ENCODE measurements at places on chromosomes 6 and 20.

- DNase-seq: no peak
These were observed 115.5 kb downstream of the DOK5 start for GRCh38 chr20:54590856-54591255.

DNA sequence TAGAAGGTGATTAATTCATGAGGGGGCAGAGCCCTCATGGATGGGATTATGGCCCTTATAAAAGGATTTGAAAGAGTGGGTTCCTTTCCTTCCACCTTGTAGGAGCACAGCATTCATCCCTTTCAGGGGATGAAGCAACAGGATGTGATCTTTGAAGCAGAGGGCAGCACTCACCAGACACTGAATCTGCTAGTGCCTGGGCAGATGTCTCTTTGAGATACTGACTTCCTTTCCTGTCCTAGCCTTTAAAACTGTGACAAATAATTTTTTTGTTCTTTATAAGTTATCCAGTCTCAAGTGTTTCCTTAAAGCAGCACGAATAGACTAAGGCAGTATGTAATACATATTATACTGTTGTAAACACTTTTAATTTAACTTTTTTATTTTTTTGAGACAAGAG is 538.6 kb upstream of the RNF217 start:
- no peak for DNase-seq

DNA sequence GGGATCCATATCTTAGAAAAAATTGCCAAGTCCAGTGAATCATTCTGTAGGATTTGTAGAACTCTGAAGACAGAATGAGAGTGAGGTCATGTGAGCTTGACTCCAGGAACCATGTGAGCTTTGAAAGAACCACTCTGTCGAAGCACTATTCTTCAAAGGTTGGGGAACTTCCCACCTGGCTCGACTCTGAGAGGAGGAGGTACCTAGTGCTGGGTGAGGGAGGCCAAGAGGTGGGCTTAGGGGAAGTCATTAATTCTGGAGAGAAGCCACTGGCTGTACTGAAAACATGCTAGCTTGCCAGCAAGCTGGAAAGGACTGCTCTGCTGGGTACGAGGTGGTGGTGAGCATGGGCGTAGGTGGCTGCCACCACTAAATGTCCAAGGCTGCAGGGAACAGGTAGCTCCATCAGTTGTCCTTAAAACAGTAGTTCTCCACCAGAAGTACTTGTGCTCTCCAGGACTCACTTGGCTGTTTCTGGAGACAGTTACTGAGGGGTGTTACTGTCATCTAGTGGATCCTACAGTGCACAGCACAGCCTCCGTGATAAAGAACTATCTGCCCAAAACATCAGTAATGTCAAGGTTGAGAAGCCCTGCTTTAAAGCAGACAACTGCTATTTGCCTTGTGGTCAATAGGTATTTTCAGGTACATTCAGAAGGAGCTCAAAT is 34.7 kb upstream of the SYNJ2 start:
- DNase-seq: peak; percentile 11

GRCh38 chr6:121055572-121056163 is 278.6 kb downstream of the TBC1D32 start:
- no peak for DNase-seq

- no peak for DNase-seq
These were observed 51.9 kb downstream of the MEP1A start for GRCh38 chr6:46845126-46845525.

DNA sequence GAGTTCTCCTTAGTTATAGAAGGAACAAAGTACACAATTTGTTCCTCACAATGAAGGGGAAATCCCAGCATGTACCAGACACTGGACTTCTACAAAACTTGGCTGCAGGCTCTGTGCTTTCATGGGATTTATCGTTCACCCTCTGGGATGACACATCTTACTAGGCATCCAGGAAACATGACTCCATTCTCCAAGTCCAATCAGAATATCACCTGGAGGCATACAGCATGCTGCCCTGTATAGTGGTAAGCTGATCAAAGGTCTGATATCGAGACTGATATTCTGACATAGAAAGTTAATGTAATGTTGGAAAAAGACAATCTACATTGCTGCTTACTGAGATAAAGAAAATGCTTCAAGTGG is 6.7 kb downstream of the RWDD2A start:
- no peak for DNase-seq

- no peak for DNase-seq
These were observed 133.7 kb upstream of the AGPAT4 start for GRCh38 chr6:161407581-161407980.

GRCh38 chr6:36683656-36684446 is 5.3 kb downstream of the CDKN1A start:
- no peak for DNase-seq

GRCh38 chr20:18138639-18139583 is 1.2 kb downstream of the KAT14 start:
- no peak for DNase-seq
